ENCODE measurements at places on chromosomes 13 and 19.

- DNase-seq = no peak
These were observed 3.8 kb upstream of the ALOX5AP start for GRCh38 chr13:30731361-30732045.

GRCh38 chr13:73368608-73369007 lies 309.8 kb downstream of the KLF5 start:
- DNase-seq = no peak

- no peak for DNase-seq
These were observed 250.9 kb downstream of the LIG4 start for GRCh38 chr13:107964395-107964794.

DNA sequence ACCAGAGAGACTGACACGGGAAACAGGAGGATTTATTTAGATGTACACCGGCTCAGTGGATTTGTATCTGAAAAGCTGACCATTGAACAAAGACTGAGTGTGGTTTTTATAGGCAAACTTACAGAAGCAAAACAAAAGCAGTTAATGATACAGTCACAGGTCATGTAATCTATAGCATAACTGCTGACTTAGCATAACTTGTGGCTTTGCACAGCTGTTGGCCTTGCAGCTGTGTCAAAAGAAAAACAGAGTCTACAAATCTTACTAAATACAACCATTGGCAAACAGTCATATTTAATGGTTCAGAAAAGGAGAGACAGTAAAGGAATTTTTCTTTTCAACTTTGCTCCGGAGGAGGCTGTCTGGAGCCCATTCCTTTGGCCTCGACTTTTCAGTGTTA lies 2.3 kb upstream of the ILF3 start:
- DNase-seq = no peak

DNA sequence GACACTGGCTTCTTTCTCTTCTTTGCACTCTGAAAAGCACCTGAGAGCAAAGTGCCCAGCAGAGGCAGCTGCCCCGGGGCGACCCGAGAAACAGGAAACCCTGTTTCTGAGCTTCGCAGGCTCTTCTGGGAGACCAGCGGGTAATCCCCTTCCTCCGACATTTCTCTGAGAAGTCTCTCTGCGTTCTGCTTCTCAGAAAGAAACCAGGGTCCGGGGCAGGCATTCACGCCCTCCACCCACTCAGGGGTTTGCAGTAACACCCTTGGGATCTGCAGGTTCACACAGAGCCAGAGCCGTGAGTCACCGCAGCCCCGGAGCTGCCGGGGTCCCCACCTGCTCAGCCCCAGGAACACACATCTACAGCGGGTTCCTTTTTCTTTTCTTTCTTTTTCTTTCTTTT lies 86.0 kb downstream of the GADD45B start:
- peak; percentile 37 for DNase-seq

Measured in stimulated activated CD8-positive, alpha-beta memory T cell treated with anti-CD3 and anti-CD28 coated beads, Interleukin-4, amount 100 ng/mL, for 4 hours (primary cell).